T-helper 2 cell (primary cell): ENCODE measurements at places on chromosomes 6 and 20.

- DNase-seq: no peak
These were observed 2.5 kb downstream of the LY6G6D start for GRCh38 chr6:31717499-31718222.

GRCh38 chr6:107550241-107550840, 60.4 kb downstream of the SOBP start:
- no peak for DNase-seq

GRCh38 chr6:10535193-10535592, 14.0 kb downstream of the GCNT2 start:
- no peak for DNase-seq

GRCh38 chr20:17617212-17617867, 47.5 kb downstream of the DSTN start:
- DNase-seq: no peak

DNA sequence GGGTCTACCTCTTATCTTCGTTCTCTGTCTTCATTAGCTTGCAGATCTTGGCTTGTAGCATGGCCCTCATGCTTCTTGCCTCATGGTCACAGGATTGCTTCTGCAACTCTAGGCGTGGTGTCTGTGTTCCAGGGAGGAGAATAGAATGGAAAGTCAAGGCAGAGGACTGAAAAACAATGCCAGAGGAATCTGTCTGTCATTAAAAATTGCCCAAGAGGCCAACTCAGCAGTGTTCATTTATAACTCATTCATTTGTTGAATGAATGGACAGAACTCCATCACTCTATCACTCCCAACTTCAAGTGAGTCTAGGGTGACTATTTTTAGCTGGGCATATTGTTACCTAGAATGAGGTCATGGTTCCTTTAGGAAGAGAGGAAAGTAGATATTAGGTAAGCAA, 179.6 kb downstream of the UST start:
- no peak for DNase-seq

GRCh38 chr20:32664678-32665159, 9.0 kb downstream of the C20orf203 start:
- no peak for DNase-seq

- DNase-seq: no peak
These were observed 476.1 kb downstream of the TFAP2A start for GRCh38 chr6:9938801-9939200.

DNA sequence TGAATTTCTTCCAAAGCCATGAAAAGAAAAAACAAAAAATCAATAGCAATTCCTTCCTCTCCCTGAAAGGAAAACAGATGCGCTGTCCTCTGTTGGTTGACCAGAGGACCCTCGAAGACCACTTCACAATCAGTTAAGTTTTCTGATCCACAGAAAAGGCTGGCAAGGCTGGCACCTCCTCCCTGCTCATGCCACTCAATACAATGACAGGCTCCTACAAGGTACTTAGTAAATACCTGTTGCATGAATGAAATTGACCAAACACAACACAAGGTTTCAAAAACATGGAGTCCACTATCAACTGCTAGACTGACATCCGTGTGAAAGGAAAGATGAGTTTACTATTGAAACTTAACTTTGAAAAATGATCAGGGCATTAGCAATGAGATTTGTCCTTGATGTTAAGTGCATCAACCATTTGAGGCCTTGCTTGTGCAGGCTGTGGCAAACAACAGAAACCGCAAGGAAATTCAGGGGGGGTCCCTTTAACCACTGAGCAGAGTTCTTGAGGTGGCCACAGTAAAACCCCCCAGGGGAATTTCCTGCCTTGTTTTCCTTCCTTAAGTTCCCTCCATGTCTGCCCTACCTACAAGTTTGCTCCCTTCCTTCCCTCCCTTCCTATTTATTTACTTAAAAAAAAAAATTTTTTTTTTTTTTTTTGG, 27.9 kb upstream of the RTF2 start:
- DNase-seq: peak; percentile 31

DNA sequence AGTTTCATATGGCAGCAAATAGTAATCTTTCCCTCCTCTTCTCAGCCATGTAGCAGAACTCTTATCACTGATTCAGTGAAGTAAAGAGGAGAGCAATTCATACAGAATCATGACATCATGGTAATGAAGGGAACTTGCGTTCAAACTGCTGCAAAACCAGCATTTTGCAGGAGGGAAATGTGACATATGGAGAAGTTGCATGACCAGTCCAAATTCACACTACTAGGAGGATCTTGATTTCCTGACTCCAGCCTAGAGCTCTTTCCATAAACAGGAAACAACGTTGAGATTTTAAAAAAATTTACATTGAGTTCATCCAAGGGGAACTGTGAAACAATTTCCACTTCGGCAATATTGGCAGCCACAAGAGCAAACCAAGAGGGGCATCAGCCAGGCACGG, 63.8 kb downstream of the MBOAT1 start:
- DNase-seq: no peak

DNA sequence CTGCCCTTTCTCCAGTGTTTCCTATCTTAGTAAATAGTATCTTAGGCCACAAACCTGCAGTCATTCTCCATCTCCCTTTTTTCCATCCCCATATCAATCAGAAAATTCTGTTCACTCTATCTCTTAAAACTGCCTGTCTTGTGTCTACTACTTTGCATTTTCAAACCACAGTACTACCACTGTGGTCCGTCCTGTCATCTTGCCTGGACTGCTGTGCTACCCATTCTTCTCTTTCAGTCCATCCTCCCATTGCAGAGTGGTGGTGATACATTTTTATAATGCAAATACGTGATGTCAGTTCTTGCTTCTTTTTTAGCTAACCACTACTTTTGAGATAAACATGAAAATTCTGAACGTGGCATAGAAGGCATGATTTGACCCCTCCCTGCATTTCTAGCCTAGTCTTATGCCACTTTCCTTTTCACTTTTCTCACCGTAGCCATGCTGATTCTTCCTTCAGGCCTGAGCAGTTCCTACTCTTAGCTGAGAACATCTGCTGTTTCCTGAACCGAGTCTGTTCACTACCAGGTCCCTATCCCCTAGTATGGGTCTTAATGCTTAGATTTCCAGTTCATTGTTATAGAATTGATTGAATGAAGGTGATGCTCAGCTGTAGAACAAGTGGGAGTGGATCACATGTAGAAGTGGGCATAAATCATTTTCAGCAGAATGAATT, 13.8 kb downstream of the TBPL1 start:
- no peak for DNase-seq

- no peak for DNase-seq
These were observed 267.6 kb upstream of the SGK1 start for GRCh38 chr6:134585517-134585873.

GRCh38 chr6:100573166-100573565, 108.4 kb upstream of the SIM1 start:
- DNase-seq: no peak

GRCh38 chr20:16011519-16011918, 561.7 kb downstream of the KIF16B start:
- no peak for DNase-seq

DNA sequence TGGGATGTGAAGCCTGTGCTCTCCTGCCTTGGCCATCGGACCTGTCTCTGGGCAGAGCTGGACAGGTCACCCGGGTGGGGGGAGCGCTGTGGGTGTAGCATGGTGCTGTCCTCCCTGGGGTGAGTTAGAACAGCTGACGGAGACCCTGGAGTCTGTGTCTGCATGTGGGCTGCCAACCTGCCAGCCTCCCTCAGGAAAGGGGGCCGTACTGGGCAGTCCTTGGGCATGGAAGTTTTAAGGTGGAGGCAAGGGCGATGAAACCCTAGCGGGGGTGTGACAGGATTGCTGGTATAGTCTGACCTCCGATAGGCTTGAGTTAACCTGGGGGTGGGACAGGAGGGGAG, 2.4 kb downstream of the SOX18 start:
- no peak for DNase-seq

DNA sequence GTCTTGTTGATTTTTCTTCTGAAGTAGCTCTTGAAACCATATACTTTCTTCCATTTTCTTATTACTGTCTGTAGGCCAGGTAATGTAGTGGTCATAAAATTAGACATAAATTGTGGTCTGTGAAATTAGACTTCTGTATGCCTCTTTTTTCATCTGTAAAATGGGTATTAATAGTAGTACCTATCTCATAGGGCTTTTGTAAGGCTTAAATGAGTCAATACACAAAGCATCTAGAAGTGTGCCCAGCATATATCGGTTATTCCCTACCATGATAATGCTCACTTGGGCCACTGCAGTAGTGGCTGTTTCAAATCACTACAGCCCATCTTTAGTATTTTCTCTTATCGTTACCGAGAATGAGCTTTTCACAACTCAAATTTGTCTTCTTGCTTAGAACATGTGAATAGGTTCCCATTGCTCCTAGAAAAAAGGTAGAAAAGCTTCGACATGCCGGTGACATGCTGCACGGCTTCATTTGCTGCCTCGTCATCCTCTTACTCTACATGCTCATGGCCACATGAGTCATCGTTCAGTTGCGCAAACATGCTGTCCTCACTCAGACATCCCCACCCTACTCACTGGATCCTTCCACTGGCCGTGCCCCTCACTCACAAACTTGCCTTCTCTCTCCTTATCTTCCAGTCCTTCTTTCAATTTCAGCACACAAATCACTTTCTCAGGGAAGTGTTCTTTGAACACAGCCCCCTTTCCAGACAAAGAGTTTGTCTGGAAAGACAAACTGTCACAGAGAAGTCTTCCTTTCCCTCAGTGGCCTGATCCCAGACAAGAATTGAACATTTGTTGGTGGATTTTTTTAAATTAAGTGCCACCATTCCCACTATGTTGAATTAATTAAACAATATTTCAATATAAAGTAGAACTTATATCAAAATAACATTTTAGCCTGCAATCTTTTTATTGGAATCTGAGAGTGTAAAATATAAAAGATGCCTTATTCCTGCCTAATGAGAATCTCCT, 32.2 kb upstream of the ERVFRD-1 start:
- DNase-seq: no peak

- no peak for DNase-seq
These were observed 117.9 kb downstream of the SGK1 start for GRCh38 chr6:134199848-134200606.

GRCh38 chr6:6878887-6879585, 228.7 kb upstream of the RREB1 start:
- DNase-seq: no peak

DNA sequence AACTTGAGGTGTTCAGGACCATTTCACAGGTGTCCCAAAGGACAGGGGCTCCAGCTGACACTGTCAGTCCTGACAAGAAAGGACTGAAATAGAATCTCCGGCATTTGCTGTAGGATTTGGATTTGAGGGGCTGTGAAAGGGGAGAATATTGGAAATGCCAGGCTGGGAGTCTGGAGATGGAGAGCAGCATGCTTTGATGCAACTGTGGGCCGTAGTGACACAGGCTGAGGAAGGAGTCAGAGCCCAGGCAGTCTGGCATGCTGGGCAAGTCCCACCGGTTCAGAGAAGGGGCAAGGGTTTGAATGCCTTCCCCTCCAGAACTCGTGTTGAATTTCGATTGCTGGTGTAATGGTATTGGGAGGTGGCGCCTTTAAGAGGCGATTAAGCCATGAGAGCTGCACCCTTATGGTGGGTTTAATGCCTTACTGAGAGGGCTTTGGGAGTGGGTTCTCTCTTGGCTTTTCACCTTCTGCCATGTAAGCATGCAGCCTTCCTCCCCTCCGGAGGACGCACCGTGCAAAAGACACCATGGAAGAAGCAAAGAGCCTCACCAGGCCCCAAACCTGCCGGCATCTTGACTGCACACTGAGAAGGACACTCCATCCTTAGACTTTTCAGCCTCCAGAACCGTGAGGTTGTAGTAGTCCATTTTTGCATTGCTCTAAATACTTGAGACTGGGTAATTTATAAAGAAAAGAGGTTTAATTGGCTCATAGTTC, 9.4 kb upstream of the PYGB start:
- no peak for DNase-seq

DNA sequence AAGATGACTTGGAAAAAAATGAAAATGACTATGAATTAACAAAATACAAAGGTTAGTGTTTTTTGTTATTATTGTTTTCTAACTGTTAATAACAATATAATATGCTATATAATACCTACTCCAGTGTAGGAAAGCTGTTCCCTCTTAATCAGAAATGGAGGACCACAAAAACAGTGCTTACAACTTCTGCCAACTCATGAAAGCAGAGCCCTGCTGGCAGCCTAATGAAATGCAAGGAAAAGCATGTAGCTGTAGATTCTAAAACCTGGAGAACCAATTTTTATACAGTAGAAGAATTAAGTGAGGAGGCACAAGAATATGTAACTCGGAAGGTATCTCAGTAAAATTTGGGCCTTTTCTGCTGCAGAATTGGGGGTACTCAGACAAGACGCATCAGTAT, 29.4 kb downstream of the PHIP start:
- DNase-seq: peak; percentile 1

DNA sequence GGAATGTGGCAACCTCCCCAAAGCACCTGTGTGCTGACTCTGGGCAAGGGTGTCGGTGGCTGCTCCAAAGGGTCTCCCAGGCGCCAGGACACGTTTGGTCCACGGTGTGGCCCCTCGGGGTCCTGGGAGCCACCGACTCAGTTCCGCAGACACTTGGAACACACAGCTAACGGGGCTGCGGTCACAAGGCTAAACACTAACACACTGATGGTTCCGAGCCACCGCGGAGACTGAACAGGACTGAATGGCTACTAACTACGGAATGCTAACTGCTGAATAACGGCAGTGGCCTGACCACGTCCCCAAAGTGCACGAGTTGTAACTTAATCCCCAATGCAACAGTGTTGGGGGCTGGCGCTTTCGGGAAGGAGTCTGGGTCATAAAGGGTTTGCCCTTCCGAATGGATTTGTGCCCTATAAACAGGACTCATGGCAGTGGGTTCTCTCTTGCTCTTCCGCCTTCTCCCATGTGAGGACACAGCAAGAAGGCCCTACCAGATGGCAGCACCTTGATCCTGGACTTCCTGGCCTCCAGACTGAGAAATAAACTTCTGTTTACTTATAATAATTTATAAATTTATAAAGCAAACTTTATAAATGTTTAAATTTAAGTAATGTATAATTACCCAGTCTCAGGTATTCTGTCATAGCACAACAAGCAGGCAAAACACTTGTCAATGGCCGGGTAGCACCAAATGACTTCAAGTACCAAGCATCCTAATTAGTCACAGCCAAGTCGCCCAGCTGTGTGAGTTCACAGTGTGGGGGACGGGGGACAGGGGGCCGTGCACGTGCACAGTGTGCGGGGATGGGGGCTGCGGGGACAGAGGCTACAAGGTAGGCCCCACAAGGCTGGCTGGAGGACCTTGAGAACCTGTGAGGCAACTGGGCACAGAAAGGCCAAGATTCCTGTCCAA, 2.3 kb upstream of the EEF1A2 start:
- no peak for DNase-seq

DNA sequence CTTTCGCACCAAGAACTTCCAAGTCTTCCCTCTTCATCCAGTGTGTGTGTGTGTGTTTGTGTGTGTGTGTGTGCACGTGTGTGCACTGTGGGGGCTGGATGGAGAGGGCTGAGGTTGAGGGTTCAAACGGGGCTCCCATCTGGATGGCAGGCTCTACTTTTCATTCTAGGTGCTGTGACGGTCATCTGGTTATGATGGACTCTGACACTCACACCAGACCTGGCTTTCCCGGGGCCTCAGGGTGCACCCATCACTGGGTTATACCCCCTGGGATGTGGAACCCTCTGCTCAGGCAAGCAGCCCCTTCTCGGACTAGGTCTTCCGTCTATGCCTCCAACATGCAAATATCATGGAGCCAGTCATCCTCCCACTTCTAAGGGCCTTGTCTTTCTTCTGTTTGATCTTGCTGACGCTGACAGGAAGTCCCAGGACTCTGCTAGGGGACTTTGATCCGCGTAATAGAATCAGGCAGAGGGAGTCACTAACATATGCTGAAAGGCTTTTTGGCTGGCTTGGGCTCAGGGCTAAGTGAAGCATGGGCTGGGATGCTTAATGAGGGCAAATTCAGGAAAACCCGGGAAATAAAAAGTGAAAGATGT, 313.6 kb downstream of the CDC5L start:
- no peak for DNase-seq

GRCh38 chr20:42093542-42094440, 475.6 kb upstream of the CHD6 start:
- no peak for DNase-seq

- no peak for DNase-seq
These were observed 59.6 kb upstream of the DDR1 start for GRCh38 chr6:30824698-30825097.
